SHP77 treated with DMSO at 0.1 percent for 48 hours (cell line): ENCODE measurements at places on chromosomes 3 and 15.

DNA sequence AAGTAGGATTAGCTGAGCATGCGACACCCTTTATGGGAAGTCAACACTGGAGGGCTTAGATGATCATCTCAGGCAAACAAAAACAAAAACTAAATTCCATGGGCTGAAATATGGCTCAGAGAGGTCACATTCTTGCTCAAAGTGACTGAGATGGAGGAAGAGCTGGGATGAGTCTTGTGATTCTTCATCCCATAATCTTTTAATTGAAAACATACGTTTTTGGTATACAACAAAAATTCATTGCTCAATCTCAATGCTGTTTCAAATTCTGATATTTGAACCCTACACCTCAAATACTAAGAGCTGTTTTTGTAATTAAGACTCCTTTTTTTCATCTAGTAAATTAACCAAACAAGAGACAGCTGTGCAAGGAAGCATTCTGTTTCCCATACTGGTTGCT, 257.0 kb downstream of the NR1D2 start:
- no peak for DNase-seq

- no peak for DNase-seq
Observed at GRCh38 chr3:159929171-159930141, 59.2 kb upstream of the IL12A start.

DNA sequence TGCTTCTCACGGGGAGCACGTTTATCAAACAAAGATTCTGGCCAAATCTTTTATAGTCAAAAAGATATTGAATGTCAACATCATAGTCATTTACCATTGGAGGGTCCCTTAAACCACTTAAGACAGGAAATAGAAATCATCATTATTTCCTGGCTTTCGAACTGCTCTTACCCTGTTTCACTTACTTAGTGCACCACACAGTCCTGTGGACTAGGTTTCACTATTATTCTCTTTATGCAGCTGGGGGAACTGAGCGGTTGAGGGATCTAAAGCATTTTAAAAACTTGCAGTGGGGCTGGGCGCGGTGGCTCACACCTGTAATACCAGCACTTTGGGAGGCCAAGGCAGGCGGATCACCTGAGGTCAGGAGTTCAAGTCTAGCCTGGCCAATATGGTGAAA, 13.7 kb upstream of the TPRG1 start:
- no peak for DNase-seq

DNA sequence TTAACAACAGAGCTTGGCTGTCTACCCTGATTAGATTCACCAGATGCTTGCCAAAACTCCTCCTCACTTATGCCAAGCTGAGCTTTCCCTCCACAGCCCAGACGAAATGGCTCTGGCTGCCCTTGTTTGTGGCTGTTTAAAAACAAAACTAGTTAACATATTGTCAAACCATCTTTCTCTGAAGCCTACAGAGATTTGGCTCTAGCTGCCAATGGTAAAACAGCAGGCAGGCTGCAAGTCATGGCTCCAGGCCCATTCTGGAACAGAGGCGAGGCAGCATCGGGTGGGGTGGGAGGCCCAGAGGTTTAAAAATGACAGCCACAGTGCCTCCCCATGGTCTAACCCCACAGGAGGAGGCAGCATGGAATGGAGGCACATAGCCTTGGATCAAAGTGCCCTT, 75.9 kb downstream of the SCN5A start:
- no peak for DNase-seq

DNA sequence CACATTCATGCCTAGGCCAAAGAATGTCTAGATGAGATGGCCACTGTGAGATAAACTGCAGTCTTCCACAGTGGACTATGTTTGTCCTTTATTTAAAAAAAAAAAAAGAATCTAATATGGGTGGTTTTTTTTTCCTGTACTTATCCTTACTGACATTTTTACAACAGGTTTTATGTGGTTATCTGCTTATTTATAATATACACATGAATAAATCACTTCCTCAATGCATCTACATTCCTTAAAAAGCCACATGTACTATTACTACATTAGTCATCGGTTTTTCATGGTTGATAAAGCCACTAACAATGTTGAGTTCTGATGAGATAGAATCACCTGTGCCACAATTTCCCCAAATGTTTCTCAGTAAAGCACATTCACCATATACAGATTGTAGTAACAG, 341.3 kb upstream of the THBS1 start:
- DNase-seq: no peak

DNA sequence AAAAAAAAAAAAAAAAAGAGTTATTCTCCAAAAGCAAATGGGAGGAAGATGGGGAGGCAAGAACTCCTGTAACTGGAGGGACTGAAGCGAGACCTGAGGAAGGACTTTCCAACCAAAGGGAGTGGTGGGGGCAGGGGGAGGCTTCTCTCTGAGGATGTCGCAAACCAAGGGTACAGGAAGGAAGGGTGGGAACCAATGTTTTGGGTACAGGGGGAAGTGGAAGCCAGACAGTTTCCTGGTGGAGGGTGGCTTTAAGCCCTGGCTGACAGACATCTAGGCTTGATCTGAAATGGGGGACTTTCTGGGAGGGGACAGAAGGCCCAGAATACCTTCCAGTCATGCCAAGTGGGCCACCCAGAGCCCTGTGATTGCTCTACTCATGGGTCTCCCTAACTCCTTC, 27.0 kb downstream of the VIPR1 start:
- DNase-seq: no peak

DNA sequence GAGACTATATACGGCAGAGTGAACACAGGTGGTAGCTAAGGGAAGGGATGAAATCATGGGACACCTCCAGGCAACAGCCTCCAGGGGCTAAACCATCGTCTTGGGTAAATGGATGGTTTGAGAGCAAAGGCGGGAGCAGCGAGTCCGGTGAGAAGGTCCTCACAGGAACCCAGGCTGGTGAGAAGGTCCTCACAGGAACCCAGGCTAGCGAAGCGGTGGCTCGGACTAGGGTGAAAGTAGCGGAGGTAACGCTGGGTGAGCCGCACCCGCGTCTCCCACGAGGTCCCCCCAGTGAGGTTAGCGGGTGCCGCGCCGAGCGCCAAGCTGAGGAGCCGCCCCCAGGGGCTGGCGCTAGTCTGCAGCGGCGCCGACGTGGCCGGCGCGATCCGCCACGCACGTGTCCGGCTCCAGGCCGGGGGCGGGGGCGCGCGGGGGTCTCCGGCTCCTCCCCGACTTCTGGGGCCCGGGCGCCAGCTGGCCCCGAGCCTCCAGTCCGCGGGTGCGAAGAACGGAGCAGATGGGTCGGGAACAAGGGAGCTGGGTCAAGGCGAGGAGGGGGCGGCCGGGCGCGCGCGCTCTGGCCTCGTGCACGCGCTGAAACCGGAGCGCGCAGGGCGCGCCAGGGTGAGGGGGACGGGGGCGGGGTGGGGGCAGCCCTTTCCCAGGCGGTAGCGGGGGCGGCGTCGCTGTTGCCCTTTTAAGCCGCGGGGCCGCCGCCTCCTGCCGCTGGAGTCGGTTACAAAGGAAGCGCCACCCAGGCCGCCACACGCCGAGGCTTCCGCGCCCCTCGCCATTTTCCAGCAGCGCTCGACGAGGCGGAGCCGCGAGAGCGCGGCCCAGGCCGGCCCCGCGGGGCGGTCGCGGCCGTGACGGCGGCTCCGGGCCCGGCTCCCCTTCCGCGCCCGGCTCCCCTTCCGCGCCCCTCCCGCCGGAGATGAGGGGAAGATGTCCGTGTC, at the start of gene UBE2Q2:
TSS of gene UBE2Q2 (plus strand) at position 726 of the 956 bp plus-strand sequence. CDS start at position 946, 220 bp downstream.
- DNase-seq: peak; percentile 32

DNA sequence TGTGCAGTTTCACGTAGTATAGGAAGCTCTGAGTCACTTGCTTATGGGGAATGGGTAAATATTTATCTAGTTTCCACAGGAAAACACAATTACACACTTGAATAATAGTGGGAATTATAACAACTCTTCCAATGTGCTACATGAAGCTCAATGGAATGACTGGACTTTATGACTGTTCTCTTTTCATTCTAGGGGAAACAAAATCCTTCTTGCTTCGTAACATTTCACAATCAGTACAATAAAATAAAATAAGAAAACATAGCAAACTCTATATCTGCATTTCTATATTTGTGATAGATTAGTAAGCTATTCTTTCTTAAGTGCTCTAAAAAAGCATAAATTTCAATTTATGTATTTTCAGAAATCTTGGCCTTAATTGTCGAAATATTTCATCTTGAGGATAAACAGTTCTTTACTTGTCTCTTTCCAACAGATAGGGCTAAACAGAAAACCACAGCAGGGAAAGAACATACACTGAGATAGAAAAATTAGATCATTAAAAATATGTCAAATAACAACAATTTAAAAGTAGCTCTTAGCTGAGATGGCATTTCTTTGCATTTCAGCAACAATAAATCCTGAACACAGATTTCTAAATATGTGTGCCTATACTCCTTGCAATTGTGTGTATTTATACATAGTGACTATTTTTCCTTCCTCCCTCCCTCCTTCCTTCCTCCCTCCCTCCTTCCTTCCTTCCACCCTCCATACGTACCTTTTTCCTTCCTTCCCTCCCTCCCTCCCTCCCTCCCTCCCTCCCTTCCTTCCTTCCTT, 395.5 kb upstream of the KCNMB2 start:
- no peak for DNase-seq

DNA sequence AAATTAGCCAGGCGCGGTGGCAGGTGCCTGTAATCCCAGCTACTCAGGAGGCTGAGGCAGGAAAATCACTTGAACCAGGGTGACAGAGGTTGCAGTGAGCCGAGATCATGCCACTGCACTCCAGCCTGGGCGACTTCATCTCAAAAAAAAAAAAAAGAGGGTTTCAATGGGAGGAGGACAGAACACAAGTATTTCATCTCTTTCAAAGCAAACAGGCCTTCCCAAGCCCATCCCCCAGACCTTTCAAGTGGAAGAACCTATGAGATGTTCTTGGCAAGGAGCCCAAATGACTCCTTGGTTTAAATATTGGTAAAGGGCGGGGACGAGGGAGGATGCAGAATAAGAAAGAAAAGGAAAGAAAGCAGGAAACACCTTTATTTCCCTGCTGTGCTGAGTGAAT, 62.2 kb upstream of the MCF2L2 start:
- no peak for DNase-seq

DNA sequence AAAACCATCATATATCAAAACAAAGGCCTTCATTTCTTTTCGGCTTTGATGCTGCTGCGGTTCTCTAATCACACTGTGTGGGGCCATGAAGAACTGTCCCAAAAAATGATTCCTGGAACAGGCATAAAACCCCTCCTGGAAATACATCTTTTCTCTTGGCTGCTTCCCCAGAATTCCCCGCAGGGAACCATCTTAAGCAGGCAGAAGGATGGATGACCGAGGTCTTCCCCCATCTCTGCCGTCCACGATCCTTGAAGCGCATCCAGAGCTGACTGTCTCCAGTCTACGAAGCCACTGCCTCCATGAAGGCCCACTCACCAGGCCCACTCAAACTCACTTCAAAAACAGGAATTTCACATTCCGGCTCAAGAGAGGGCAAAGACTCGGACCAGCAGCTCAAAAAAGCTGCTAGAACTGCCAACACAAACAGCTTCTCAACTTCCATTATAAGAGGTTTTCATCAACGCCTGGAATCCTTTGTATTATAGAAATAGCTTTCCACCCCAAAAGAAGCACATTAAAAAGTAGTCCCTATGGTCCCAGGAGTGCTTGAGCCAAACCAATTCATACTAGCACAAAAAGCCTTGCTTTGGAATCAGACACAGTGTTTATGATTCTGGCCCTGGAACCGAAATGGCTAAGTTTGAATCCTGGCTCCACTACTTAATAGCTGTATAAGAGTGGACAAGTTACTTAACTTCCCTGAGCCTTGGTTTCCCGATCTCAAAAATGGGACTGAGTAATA, 487.5 kb upstream of the WNT5A start:
- DNase-seq: no peak
